ENCODE measurements at places on chromosomes 1 and 21. TPM values are rescaled to one million over a fixed set of nuclear protein-coding genes. Genes with fewer than 3 reads are reported as not detected.

Gene PTAFR
- 0.49 TPM for polyA plus RNA-seq

GRCh38 chr1:192589813-192590212, 14.2 kb downstream of the RGS1 start:
- DNase-seq = no peak

GRCh38 chr1:230172016-230172537, 105.0 kb downstream of the GALNT2 start:
- no peak for DNase-seq

Gene KIAA0040
- 7.3 TPM for polyA plus RNA-seq

DNA sequence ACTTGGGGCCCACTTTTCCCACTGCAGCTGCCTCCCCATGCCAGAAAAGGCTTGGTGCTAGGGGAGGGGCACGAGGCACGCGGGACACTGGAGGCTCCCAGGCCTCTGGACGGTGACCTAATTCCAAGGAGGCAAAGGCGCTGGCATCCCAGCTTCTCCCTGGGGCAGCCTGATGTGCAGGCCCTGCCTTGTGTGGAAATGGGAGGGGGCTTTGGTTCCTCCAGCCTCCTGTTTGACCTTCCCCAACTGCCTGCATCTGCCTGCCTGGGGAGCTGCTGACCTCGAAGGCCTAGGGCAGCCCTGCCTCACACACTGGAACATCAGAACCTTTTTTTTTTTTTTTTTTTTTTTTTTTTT, 39.9 kb downstream of the KIAA1614 start:
- DNase-seq = no peak

Gene ASCL5
- polyA plus RNA-seq = not detected
